ENCODE measurements at places on chromosomes 1 and 21.

GRCh38 chr1:9275567-9276034 lies 17.1 kb upstream of the SPSB1 start:
- DNase-seq, result peak; percentile 65

DNA sequence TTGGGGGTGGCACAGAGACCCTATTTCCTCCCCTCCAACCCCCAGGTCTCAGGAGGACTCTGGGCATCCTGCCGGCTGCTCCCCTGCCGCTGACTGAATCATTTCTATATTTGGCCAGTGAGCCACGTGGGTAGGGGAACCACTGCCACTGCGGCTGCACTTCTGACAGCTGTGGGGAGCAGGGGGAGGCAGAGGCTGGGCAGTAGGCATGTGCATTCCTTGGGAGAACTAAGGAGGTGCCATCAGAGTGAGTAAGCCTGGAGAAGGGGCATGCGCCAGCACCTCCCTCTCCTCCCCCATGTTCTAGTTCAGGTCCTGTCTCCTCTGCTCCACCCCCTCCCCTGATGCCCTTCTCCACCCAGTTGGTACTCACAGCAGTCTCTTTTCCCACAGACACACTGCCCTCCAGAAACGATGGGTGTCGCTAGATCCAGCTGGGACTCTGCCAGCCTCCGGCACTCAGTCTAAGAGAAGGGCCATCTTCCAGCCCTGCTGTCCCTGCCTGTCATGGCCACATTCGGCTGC lies 12.0 kb downstream of the PPFIA4 start:
- DNase-seq, result no peak

DNA sequence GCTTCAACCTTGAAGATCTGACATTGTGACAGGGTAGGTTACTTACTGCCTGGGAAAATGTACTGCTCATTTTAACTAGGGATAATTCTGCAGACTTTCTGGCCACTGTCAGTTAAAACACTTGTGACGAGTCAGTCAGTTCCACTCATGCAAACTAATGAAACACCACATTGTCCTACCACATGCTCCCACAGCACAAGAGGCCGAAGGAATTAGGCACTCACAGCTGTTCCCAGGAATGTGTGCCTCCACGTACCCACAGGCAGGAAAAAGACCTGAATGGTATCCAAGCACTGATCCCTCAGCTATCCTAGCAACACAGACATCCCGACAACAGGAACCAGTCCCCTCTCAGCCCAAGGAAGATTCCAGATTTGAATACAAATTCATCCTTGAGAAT lies 12.3 kb downstream of the BCAR3 start:
- DNase-seq, result no peak

DNA sequence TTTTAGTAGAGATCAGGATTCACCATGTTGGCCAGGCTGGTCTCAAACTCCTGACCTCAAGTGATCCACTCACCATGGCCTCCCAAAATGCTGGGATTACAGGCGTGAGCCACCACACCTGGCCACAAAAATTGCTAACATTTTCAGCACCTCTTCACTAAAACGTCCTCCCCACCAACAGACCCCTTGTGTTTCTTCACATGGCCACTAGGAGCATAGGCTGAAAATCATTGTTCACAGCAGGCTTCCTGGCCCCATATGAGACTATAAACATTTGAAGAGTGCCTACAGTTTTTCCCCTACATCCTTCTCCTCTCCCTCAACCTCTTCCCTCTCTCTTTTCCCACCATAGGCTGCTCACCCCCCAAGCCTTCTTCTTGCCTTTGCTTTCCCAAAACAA lies 28.0 kb upstream of the SFPQ start:
- no peak for DNase-seq

DNA sequence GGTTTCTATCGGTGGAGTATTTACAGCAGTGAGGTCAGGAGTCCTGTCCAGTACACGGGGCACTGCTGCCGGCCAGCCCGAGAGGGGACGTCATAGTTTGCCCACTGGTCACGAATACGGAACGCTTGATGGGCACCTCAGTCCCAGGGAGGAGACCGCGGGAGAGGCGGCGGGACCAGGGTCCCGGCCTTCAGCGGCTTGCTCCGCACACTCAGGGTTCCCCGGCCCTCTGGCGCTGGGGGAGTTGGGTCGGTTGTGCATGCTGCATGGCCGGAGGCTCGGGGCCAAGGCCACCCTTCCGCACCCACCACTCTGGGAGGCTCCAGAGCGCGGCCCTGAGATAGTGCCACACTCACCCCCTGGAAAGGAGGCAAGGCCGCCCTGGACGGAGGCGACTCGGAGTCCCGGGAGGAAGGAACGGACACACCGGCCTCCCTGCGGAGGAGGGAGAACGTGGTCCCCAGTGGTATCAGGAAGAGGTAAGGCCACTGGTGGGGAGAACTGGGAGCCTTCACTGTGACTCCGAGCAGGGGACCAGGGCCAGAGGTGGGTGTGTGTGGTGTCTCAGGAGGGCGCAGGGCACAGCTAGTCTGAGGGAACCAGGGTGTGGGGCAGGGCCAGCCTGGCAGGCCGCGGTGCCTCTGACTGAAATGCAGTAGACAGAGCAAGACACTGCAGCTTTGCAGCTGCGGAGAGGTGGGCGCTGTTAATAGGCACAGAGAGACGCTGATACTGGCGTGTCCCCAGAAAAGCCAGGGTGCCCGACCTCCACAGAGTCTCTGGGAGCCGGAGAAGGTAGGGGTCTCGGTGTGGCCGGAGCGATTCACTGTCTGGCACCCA lies 28.6 kb upstream of the PRSS38 start:
- no peak for DNase-seq

DNA sequence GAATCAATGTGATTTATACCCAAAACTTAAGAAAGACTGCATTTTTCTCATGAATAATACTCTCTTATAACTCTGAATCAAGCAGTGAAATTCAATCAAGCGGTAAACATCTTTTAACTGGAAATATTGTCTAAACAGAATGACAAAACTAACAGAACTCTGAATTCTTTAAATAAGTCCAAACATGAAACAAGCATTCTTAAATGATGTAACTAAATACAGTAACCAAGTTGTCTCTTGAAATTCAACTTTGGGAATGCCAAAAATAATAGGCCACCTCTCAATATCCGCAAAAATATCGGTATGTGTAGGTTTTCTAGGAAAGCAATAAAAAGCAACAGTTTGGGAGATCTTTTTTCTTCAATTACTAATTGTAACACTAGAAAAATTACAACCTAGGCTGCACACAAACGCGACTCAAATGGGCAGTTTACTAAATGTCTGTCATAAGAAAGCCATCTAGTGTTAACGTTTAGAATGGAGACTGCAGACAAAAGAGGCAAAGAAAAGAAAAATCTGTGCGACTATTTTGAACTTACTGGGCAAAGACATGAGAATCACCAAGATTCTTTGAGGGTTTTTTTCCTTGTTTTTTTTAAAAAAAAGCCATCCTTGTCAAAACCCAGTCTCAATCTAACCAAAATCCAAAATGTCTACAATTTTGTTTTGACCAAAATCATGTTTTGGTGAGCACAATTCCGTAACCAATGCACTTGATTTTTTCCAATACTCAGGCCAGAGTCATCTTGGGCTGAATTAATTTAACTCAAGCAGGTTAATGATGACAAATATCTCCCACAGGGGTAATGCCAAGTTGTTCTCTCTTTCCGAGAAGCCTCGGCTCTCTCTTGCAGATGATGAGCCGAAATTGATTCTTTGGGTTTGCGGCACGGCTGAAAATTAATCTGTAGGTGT lies 1.3 kb downstream of the SIPA1L2 start:
- no peak for DNase-seq

- DNase-seq, result no peak
These were observed 101.6 kb downstream of the C4BPA start for GRCh38 chr1:207205614-207206061.

DNA sequence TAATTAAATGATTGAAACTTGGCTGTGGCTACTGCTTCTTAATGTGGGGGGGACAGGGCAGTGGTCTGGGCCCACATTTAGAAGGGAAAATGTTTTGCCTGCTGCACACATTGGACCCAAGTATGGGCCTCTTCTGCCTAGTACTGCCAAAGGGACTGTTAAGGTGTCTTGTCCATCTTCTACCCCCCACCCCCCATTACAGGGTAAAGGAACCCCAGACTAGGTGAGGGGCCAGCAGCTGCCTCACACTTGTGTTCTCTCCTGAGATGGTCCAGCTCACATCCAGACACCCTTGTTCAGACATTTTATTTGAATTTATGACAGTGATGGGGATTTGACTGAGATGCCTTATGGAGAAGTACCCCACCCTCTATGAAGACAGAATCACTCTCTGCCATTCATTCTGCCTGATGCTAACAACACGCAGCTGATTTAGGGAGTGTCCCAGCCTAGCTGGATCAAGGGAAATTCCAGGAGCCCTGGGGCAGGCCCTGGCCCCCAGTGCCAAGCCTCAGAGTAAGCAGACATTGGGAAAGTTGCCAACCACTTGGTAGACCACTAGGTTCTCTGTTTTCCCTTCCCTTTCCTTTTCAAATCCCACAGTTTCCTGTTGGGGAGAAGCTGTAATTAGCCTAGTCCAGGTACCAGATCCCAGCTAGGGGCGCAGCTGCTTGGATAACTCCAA lies 42.1 kb downstream of the YARS1 start:
- DNase-seq, result no peak

GRCh38 chr1:86541859-86542258 lies 5.0 kb upstream of the CLCA4 start:
- no peak for DNase-seq

GRCh38 chr1:183812686-183813569 lies 8.0 kb downstream of the RGL1 start:
- DNase-seq, result no peak

GRCh38 chr1:116997636-116998035 lies 3.9 kb upstream of the CD101 start:
- no peak for DNase-seq

DNA sequence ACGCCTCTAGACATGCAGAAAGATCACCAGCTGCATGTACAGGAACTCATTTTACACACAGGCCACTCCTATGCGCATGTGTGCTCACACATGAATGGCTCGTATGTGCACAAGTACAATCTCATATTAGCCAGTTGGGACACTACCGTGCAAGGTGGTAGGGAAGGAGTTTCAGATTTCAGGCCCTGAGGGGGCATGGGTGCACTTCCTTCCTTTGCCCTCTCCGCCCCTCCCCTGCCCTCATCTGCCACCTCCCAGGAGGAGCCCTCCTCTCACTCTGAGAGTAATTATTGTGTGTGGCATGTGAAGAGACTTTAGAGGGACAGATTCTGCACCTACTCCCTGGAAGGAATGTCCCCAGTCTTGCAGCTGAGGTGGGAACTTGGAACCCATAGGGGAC lies 14.8 kb downstream of the EDN2 start:
- no peak for DNase-seq

GRCh38 chr1:190129366-190129765 lies 348.3 kb downstream of the BRINP3 start:
- no peak for DNase-seq

DNA sequence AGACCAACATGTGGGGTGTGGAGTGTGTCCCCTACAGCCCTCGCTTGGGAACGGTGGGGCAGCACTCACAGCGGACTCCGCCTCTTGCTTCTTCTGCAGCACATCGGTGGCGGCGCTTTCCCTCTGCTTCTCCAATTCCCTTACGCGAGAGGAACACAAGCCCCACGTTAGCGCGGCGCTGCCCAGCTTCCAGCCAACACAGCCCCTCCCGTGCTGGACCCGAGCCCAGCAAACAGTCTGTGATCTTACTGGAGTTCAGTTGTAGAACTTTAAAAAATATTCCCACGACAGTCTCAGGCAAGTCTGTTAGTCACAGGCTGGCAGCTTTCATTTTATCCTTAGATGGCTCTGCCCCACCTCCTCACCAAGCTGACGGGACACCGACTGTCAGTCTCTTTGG lies 13.6 kb downstream of the THAP3 start:
- no peak for DNase-seq

DNA sequence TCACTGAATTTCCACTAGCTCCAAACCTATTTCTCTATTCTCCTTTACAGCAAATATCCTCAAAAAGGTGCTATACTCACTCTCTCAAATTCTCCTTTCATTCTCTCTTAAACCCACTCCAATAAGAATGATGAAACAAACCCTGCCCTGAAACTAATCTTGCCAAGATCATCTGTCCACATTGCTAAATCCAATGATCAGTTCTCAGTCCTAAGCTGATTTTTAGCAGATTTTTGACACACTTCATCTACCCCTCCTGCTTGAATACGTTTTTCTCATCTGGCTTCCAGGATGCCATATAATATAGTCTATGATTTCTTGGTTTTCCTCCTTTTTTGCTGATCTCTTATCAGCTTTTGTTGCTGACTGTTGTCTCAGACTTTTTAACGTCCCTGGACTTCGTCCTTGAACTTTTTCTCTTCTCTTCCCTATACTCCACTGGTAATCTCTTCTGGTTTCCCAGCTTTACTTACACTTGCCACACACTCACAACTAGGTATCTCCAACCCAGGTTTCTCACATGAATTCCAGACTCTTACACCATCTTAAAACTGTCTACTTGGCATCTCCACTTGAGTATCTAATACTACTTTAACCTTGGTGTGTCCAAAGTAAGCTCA lies 35.3 kb downstream of the RERE start:
- no peak for DNase-seq

GRCh38 chr1:29474274-29475244 lies 238.2 kb downstream of the PTPRU start:
- no peak for DNase-seq

GRCh38 chr1:175254190-175254589 lies 61.6 kb upstream of the KIAA0040 start:
- no peak for DNase-seq

DNA sequence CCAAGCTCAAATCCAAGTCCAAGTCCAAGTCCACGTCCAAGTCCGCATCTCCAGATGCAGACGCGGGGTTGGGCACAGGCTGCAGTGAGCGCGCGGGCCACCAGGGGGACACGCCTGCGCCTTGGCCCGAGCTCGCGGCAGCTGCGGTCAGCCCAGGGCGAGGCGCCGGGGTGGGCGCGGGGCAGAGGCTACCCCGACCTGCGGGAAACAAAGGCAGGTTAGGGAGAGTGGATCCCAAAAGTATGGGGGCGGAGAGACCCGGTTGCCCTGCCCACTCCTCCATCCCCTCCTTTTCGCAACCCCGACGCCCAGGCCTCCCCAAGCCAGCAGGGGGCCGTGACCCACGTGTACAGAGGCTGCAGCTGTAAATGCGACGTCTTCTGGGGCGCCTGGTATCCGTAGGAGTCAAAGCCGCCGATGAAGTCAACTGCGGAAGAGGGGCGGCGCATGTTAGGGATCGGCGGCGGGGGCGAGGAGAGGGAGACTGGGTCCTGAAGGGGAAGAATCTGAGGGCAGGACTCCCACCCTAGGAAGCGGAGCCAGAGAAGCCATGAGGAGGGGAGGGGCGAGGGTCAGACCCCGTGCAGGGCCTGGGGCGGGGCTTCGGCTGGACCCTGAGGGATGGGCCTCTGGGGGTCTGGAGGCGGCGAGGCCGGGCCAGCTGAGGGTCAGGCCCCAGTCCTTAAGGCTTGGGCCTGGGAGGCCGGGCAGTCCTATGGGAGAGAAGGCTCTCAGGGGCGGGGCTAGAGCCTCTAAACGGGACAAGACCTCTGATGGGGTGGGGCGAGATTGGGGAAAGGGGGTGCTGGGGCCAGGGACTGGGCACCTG lies 58.0 kb downstream of the NKAIN1 start:
- peak; percentile 68 for DNase-seq

GRCh38 chr1:197801111-197801482 lies 25.8 kb upstream of the DENND1B start:
- DNase-seq, result no peak

Data from hematopoietic multipotent progenitor cell treated with erythropoietin and hydrocortisone succinate and interleukin-3 and kit ligand, for 17 days (in vitro differentiated cells).